ENCODE measurements at places on chromosomes 6 and 20.

DNA sequence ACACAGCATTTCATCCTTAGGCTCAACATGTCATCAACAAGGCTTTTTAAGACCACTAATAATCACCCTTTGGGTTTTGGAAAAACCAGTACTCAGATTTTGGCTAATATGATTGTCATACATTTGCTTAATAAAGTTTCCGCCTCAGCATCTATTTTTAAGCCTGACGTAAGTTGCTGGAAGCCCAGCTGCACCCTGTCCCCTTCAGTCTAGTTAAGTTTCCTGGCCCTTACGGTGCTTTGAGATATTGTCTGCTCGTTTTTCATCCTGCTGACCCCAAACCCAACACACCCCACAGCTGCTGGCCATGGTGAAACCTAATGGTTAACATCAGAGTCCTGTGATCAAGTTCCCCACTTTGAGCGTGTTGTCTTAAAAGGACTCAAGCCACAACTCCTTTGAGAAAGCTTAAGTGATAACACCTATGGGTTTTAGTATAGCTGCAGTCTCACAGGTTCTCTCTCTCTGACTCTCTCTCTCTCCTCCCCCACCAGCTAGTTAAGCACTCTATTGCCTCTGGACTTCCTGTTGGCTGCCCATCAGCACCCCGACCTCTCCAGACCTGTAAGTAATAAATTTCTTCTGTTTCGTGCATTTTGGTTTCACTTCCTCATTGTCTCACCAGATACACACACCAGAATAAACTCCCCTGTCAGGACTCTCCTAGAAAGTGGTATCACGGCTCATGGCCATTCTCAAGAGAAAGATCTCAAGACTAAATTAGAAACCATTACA lies 802.0 kb downstream of the C6orf118 start:
- no peak for DNase-seq

GRCh38 chr20:17786221-17786718 lies 86.5 kb downstream of the BANF2 start:
- DNase-seq: no peak

DNA sequence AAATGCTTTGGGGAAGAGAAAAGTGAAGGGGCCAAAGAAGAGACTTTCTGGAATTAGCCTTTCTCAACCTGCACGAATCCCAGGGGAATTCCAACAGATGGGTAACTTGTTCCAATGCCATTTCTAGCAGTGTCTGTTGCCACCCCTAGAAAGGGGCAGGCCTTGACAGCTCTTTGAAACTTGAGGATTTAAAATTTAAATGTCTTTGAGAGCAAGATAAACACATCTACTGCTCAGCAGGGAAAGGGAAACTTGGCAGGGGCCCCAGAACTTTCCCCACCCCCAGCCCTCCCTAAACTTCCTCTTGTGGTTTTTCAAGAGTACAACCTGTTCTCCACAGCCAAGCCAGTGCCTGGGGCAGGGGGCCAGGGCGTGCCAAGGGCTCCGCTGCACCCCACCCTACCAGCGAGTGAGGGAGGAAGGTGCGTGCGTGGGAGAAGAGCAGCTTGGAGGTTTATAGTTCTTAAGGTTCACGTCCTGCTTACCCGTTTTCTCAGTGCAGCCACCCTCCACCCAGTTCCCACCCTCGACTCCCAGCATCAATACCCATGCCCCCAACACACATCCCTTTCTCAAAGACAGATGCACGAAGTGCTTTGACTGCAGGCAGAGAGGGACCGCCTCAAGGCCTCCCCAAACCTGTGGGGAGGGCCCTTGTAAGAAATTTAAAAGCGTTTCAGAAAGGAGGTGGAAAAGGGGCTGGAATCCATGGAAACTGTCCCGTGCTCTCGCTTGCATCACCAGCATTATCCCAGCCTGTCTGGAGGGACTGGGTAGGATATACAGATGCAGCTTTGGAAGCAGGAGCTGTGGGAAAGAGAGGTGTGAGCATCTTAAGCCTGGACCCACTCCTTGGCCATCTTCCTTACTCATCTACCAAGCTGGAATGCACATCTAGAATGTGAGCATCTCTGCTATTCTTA lies 4.5 kb upstream of the TAF8 start:
- peak; percentile 57 for DNase-seq

DNA sequence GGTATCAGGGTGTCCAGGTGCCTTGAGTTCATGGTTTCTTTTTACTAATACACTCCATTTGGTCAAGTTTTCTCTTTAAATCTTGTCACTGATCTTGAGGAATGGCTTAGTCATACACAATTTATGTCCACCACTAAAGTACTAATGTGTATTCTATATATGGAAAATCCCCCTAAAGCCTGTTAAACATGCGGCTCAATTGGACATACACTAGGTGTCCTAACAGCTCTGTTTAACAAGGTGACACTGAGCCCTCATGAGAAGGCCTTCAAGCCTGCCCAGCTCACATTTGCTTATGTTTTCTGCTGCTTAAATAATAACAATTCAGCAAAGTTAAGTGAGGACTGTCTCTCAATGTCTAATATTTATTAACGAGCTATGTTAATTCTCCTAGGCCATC lies 31.5 kb downstream of the PDE7B start:
- no peak for DNase-seq

DNA sequence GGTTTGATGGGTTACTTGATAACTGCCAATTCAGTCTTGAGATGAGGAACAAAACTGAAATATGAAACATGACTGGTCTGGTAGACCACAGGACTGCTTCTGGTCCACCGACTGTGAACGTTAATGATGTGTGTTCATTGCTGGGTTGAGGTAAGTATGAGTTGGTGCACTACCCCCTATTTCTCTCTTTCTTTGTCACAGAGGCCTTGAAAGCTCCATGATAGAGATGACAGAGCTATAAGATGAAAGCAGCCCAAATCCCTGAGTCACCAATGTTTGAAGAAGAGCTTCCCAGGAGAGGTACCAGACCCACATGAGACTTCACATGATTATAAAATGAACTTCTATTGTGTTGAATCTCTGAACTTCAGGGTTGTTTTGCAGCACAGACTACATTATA lies 555.5 kb downstream of the PTPRT start:
- DNase-seq: no peak

DNA sequence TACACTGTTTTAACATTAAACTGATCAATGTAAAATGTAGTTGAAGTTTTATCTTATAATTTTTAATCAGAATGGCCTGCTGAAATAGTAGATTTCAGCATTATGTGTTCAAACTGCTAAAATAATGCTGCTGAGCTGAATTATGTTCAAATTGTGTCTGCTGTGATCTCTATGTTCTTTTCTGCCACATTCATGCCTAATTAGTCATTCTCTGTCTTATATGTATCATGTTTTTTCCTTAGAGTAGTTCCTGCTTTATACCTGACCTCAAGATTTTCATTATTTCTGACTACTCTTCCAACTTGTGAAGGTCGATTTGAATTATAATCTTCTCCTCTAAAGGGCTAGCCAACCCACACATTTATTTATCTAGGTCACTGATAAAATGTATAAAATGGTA lies 476.7 kb upstream of the EPHA7 start:
- no peak for DNase-seq
